ENCODE measurements at places on chromosomes 5 and 9.
A peak's percentile ranks its signal among the peaks of the same experiment; 100 is the strongest.

- peak; percentile 46 for DNase-seq
Observed at GRCh38 chr9:128341435-128341849, 1.1 kb downstream of the SLC27A4 start.

GRCh38 chr9:132887181-132888120 is 8.8 kb downstream of the SPACA9 start:
- DNase-seq, result no peak

DNA sequence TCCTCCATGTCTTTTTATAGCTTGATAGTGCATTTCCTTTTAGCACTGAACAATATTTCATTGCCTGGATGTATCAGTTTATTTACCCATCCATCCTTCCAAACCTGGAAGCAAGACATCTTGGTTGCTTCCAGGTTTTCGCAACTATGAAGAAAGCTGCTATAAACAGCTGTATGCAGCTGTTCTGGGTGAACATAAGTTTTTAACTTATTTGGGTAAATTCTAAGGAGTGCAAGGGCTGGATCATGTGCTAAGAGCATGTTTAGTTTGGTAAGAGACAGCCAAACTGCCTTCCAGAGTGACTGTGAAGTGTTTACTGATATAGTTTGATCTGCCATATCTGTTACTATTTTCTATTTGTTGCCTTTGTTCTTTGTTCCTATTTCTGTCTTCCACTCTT is 58.5 kb downstream of the CSF2 start:
- DNase-seq, result no peak

DNA sequence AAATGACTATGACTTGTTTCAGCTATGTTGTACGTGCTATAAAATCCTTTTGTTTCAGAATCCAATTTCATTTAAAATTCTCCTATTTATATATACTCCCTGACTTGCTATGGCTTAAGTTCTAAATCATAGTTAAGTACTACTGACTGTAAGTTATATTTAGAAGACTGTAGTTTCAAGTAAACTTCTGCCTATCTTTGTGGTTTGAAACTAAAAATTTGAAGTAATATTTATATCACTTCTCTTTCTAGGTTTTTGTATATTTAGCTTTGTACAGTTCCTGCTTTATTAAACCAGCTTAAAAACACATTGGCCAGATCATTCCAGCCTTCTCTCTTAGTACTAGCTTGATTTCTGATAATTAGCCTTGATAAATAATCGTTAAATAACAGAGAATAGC is 196.3 kb downstream of the MLLT3 start:
- no peak for DNase-seq

DNA sequence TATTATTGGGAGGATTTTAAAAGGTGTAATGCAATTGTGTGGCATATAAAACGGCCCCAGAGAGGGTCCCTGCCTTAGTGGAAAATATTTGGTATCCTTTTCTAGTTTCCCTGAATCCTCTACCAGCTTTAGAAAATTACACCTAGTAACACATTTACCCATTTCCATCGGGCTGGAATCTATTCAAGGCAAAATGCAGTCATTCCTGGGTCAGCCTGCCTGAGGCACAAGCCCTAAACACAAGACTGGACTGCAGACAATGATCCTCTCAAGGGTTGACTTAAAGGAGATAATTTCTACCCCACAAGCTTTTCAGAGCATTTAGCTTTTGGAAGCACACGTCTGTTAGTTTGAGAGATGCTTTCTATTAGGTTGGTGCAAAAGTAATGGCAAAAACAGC is 124.4 kb upstream of the ADAMTSL1 start:
- DNase-seq, result no peak

GRCh38 chr5:138716456-138716924 is 36.7 kb upstream of the CTNNA1 start:
- no peak for DNase-seq
